Esophagus squamous epithelium (tissue), 5 donors: ENCODE measurements at places on chromosomes 4 and X. TPM values are rescaled to one million over a fixed set of nuclear protein-coding genes. Genes with fewer than 3 reads are reported as not detected.

IRF2 gene
- 16.6 TPM for total RNA-seq

DNA sequence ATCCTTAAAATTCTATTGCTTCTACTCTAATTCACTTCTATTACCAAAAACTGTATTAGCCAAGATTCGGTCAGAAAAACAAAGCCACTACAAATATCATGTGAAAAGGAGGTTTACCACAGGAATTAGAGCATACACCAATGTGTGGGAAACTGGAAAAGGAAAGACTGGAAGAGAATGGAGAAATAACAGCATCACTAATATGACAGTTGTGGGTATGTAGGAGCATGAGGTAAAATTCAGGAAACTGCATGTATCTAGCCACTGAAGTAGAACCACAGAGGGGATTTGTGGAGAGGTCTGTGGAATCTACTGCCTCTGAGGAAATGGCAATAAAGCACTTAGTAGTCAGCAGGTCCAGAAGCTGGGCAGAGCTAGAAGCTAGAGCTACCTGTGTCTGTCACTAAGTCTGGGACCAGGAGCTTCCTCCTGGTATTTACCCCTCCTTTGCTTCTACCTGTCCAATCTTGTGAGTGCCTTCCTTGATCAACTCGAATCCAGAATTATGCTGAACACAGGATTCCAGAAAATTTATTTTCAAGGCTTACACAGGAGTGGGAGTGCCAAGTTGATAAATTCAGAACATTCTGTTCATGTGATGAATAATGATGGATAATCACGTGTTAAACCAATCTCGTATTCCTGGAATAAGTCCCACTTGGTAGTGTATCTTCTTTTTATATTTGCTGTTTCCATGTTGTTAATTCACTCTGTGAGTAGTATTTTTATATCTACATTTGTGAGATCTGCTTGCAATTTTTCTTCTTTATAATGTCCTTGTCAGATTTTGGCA, 52.6 kb downstream of the NAF1 start:
- no peak for DNase-seq

- DNase-seq, result no peak
These were observed 32.4 kb upstream of the SORCS2 start for GRCh38 chr4:7159923-7160322.

TCEAL2 gene
- 0.57 TPM for total RNA-seq

- DNase-seq, result no peak
These were observed 763 bp downstream of the CASK start for GRCh38 chrX:41922431-41923151.

ARAP2 gene
- 28.5 TPM for total RNA-seq

GRCh38 chr4:26860922-26861433, 337 bp downstream of the STIM2 start:
- no peak for DNase-seq

SLC25A6 gene
- 217 TPM for total RNA-seq

EBP gene
- 93.7 TPM for total RNA-seq

DNA sequence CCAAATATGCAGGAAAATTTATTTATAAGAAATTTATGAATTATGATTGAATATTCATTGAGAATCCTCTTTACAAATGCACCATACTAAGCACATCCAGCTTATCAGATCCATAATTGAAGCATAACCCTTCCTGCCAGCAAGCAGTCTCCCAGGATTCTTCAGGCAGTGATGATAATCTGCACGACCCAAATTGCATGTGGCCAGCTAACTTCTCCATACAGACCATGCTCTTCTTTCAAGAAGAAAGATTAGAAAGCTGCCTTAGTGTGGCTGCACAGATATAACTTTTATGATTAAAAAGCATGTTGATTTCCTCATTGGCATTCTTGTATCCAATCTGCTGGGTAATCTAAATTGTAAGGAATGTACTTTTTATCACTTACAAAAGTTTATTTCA, 3.3 kb upstream of the CBR4 start:
- DNase-seq, result no peak
